ENCODE measurements at places on chromosomes 3 and 15. TPM values are rescaled to one million over a fixed set of nuclear protein-coding genes. Genes with fewer than 3 reads are reported as not detected.

CLDN16 gene
- total RNA-seq: 0.84 TPM

CACNA1D gene
- 111 TPM for total RNA-seq

SPTBN5 gene
- total RNA-seq: under 0.01 TPM

KIAA1143 gene
- 22.1 TPM for total RNA-seq

Measured in adrenal gland (tissue), 19 donors.